ENCODE measurements at places on chromosomes 16 and 17. TPM values are rescaled to one million over a fixed set of nuclear protein-coding genes. Genes with fewer than 3 reads are reported as not detected.
A peak's percentile ranks its signal among the peaks of the same experiment; 100 is the strongest.

The SGF29 gene
- polyA plus RNA-seq, result 35.1 TPM

The GSDMA gene
- not detected for polyA plus RNA-seq

The ITGB3 gene
- 1.9 TPM for polyA plus RNA-seq

The PSME3IP1 gene
- polyA plus RNA-seq, result 60.7 TPM

The MARCHF10 gene
- not detected for polyA plus RNA-seq

The ZNF213 gene
- polyA plus RNA-seq, result 6.9 TPM

The TBC1D26 gene
- 0.07 TPM for polyA plus RNA-seq

GRCh38 chr16:1125471-1125870 lies 27.4 kb upstream of the CACNA1H start:
- no peak for DNase-seq

DNA sequence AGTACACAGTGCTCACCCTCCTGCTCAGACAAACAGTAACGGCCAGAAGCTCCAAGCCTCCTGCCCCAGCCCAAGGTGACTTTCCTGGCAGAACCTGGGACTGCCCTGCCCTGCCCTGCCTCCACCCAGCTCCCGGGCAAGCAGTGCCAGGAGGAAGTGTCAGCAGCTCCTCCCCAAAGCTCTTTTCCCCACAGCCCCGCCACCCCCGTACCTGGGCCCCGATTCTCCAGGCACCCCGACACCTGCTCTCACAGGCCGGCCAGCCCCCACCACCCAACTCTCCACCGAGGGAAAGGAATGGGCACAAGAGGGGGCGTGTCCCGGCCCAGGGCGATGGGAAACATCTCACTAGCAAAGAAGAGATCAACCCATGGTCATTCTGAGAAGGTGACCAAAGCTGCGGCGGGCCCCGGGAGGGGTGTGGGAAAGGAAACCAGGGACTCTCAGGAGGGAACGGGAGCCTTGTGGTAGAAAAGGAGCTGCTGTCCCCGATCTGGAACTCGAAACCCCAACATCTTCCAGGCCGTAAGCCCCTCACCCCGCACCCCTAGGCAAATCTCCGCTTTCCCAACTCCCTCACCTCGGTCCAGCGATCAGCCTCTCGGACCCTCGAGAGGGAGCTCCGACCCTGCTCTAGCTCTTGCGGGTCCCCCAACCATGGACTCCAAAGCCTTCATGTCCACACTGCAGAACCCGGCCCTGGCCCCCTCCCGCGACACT lies 1.2 kb downstream of the BCAR1 start:
- peak; percentile 62 for DNase-seq

DNA sequence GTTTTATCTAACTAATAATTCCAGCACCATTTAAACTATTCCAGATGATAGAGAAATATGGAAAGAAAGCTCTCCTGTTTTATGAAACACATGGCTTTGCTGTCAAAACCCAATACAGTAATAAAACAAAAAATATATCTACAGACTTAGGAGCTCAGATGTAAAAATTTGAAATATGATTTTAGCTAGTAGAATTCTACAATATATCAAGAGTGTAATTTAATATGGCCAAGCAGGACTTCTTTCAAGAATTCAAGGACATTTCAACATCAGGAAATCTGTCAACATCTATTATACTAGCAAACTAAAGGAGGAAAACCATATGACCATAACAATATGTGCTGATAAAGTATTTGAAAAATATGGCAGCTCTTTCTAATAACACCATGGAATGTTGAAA lies 57.5 kb downstream of the CCDC182 start:
- DNase-seq, result no peak

DNA sequence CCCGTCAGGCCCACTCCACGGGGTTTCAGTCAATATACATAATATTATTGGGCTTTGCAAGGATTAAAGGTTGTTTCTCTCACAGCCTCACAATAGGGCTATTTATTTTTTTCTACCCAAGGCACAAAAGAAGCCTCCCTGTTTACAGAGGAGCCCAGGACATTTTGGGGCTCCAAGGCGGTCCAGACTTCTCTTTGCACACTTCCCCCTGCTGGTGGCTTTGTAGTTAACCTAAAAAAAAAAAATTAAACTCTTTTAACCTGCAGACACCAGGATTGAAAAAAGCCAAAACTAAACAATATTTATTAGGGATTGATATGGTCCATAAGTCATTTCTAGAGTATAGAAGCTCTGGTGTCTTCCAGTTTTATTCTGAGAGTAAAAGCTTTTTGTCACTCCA lies 169.7 kb upstream of the ZFHX3 start:
- DNase-seq, result no peak

DNA sequence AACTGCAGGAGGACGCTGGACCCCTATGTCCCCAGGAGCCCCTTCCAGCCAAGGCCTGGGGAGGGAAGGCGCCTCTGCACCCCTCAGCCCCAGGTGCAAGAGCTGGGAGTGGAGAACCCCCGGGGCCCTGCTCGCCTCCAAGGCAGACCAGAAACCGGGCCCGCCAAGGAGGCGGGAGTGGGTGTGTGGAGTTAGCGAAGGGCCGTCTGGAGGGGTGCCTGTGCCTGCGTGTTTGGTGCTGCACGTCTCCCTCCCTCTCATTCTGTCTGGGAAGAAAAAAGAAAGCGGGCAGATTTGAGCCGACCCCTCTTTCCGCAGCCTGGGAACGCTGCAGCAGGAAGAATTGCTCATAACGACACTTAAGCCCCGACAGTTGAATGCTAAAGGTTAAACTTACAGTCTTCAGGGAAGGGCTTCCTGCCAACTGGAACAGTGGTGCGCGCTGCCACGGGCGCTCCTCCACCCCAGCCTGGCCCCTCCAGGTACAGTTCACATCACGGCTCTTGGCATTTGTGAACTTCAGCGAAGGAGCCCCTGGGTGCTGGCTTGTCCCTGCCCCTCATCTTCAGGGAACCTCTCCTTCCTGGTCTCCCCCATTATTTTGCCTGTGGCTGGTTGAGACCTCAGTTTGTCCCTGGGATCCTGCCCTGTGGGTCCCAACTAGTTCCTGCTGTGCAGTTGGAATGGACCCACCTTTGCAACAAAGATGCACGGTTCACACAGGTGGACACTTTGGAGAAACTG lies 19.2 kb upstream of the ZFHX3 start:
- DNase-seq, result no peak

DNA sequence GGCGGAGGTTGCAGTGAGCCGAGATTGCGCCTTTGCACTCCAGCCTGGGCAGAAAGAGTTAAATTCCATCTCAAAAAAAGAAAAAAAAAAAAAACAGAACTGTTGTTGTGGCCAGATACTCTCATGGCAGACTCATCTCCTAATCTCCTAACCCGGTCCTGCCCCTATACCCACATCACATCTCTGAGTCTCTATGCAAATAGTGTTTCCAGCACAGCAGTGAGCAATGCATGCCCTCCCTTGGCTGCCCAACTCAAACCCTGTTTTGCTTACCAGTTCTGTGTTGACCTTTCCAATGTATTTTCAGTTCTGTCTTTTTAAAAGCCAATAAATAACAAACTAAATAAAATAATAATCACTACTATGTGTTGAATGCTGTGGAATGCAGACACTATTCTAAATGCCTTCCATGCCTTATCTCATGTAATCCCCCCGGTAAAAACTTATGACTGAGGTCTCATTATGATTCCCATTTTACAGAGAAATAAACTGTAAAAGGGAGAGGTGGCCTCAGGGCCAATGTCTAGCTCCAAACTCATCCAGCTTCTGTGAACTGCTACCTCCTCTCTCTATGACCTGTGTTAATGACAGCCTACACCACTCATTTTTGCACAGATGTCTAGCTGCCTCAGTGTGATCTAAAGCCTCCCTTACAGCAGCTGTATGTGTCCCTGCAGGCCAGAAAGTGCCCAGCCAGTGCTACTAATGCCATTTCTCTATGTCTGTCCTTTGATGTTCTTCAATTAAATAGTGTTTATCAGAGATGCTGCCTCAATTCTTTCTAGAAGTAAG lies 289.8 kb downstream of the HS3ST3B1 start:
- DNase-seq, result no peak

- no peak for DNase-seq
Observed at GRCh38 chr16:17963185-17963836, 373.2 kb downstream of the NPIPA8 start.

DNA sequence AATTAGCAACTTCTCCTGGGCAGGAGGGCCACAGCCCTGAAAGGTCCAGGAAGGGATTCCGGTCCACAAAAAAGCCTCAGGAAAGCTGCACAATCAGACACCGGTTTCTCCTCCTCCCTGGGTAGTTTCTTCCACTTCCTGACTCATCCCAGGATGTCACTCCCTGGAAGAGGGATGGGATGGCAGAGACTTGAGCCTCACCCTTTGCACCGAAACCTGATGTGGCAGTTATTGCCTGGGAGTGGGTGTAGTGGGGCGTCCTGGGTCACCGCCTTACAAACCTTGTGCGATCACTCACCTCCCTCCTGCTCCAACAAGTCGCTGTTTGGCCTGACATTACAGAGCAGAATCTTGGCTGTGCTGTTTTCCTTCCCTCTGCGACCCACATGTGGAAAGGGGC lies 70.8 kb downstream of the LYRM1 start:
- no peak for DNase-seq

DNA sequence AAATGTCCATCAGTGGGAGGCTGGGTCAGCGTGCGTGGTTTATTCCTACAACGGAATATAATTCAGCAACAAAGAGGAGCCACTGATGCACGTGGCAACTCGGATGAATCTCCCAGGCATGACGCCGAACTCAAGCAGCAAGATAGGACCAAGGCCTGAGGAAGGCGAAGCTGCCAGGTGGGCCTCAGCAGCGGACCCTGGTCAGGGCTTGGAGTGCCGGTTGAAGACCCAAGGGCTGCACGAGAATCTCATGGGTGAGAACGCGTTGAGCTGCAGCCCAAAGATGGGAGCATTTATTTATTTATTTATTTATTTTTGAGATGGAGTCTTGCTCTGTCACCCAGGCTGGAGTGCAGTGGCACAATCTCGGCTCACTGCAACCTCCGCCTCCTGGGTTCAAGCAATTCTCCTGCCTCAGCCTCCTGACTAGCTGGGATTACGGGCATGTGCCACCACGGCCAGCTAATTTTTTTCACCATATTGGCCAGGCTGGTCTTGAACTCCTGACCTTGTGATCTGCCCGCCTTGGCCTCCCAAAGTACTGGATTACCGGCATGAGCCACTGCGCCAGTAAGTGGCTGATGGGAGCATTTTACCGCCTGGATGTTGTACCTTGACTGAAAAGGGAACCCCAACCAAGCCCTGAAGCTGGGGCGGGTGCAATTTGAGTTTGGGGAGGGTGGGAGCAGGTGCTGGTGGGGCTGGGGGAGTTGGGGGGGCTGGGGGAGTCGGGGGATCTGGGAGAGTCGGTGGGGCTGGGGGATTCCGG lies 18.1 kb upstream of the BAHCC1 start:
- DNase-seq, result no peak

DNA sequence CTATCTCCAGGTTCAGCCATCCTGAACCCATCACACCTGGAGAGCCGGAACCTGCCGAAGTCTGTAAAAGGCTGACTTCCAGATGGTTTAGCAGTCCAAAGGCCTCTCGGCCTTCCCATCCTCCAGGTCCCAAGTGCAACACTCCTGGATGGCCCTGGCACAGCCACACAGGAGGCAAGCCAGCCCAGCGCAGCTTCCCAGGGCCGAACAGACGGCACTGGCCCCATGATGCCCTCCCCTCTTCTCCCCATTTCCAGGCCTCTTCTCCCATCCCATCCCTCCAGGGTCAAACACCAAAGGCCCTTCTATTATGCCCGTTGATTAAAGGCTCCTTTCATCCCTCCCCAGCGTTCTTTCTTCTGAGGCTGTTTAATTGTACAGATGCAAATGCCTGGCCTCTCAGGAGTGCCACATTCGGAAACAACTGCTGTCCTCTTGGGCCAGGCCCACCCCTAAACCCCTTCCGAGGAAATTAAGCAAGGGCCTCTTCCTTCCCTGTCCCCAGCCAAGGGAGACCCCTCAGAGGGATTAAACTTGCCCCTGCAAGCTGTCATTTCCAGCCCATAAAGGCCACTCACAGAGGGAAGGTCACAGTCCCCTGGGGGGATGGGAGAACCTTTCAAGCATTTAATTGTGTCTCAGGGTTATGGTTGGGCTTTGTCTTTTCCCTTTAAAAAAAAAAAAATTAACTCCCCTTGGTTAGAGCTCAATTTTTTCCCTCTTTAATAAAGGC lies 30.8 kb downstream of the AXIN2 start:
- no peak for DNase-seq

GRCh38 chr17:4229627-4230541 lies 33.9 kb downstream of the ANKFY1 start:
- DNase-seq, result peak; percentile 44

DNA sequence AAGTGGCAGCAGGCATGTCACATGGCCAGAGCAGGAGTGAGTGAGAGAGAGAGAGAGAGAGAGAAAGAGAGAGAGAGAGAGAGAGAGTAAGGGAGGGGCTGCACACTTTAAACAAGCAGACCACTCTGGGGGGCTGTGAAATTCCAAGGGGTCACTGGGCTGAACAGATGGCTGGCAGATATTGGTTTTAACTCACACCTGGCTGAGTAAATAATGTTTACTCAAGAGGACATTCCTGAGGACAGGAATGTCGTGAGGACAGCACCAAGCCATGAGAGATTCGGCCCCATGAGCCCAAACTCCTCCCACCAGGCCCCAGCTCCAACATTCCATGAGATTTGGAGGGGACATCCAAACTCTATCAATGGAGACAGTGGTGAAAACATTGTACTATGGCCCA lies 269.7 kb downstream of the CBLN1 start:
- no peak for DNase-seq

DNA sequence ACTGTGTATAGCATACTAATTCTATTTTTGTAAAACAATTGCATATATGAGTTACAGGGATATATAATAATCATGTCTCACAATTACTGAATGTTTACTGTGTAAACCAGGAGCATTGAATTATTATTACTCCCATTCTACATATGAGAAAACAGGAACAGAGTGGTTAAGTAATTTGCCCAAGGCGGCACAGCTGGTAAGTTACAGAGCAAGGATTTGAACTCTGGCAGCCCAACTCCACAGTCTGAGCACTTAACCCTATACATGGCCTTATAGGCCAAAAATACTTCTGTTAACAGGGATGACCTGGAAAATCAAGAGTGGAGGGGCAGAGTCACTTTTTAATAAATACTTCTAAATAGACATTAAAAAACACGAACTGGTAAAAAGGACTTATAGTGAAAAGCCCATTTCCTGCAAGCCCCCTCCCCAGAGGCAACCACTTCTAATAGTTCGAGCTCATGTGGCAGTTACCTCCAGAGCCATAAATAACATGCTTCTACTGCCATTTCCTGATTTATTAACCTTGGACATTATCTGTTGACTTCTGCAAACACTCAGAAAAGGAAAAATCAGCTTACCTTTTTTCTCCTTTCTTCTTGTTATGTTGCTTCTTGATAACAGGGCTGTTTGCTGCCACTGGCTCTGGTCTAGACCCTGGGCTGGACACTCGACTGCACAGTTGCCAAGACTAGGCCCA lies 22.1 kb upstream of the ADGRG1 start:
- DNase-seq, result no peak

- no peak for DNase-seq
Observed at GRCh38 chr17:38719289-38719942, 10.7 kb upstream of the CISD3 start.

- DNase-seq, result peak; percentile 53
Observed at GRCh38 chr16:72787514-72788268, 260.2 kb downstream of the ZFHX3 start.

GRCh38 chr16:85564277-85565051 lies 48.7 kb upstream of the GSE1 start:
- no peak for DNase-seq

Data from heart right ventricle (tissue), 16 donors.